Stimulated activated CD8-positive, alpha-beta memory T cell treated with anti-CD3 and anti-CD28 coated beads, Interleukin-15, amount 100 ng/mL, for 1 hour (primary cell): ENCODE measurements at places on chromosomes 6 and 20.

GRCh38 chr6:120103618-120104017, 754.1 kb upstream of the MAN1A1 start:
- no peak for DNase-seq

DNA sequence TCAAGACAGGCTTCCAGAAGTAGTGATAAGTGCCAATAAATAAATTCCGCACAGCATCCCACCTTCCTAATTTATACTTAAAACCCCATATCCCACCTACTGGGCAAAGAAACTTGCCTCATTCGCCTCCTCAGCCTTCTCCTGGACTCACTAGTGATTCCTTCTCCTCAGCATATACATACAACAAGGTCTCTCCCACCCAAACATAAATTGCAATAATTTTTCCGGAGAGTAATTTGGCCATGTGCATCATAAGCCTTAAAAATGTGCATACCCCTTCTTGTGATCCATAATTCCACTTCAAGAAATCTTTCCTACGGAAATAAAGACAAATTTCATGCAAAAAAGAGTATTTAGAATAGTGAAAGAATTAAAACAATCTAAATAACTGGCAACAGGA, 26.8 kb downstream of the RANBP9 start:
- no peak for DNase-seq

DNA sequence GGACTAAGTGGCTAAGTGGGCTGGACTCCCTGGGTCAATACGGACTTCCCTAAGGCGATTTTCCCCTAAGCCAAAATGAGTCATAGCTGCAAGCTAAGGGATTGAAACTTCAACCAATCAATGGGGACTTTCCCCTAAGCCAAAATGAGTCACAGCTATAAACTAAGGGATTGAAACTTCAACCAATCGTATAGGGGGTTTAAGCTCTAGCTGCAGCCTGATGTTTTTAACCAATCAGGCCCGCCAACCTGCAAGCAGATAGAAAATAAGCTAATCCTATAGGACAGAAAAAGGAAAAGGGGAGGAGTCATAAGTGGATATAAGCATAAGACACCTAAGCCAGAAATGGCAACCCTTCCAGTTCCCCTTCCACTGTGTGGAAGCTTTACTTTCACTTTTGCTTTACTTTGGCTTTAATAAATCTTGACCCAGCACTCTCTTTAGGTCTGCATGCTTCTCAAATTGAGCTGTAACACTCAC, 655.0 kb upstream of the HS3ST5 start:
- DNase-seq: no peak

- no peak for DNase-seq
Measured at GRCh38 chr6:112122756-112123155, 35.4 kb downstream of the FAM229B start.

DNA sequence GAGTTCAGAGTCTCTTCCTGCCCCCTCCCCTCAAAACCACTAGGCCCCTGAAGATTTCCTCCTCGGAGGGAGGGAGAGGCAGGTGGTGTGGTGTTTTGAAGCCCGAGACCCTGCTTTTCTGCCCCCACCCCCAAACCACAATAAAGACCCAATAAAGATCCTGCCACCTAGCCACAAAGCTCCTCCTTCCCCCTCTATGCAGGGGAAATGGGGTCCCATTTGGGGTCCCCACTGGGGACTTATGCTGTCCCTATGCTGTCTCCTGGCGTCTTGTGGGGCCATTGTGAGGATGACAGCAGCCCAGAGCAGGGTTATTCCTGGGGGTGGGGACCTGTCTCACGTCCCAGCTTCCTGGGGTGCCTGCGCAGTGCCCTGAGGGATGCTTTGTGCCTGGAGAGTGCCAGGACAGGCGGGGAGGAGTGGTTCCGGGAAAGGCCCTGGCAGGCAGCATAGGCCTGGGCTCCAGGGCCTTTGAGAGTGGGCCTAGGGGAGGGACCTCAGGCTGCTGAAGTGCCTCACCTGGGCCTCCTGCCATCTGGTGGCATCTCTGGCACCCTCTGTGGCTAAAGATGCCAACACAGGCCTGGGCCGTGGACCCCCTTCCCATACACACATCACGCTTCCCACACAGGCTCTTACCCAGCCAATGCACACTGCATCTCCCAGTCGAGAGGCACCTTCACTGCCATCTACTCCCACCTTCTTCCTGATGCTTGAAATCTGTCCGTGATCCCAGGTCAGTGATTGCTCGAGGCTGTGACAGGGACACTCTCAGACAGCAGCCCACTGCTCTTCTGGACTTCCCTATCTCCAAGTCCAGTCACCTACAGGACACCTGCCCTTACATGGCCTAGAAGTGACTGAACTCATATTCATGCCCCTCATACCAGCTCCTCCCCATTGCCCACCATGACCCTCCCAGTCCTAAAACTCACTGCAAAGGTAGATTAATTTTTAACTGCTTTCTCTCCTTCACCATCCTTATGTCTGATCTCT, 7.9 kb upstream of the ARMC12 start:
- DNase-seq: no peak

DNA sequence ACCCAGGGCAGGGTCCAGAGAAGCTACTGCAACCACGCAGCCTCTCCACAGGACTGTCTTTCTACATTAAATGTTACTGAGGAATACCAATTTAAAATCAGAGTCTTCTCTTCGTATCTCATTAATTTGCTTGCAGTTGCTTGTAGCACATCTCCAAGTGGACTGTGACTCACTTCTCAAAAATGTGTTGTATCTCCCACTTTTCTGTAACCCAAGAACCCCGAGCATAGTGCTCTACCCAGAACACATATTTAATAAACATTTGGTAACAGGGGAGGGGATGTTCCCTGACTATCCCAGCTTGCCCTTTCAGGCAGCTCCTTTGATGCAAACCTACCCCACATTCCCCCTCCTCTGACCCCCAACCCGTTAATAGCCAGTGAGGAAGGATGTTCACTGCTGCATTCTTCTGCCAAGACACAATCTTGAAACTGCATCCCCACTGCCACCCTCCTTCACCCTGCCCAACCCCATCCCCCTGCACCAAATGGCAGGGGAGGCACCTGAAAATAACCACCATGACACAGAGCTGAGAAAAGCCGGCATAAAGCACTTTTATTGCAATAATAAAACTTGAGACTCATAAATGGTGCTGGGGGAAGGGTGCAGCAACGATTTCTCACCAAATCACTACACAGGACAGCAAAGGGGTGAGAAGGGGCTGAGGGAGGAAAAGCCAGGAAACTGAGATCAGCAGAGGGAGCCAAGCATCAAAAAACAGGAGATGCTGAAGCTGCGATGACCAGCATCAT, 24.2 kb downstream of the FKBP1A start:
- DNase-seq: no peak

- DNase-seq: no peak
Measured at GRCh38 chr6:118288355-118289124, 259.6 kb upstream of the PLN start.

- no peak for DNase-seq
Measured at GRCh38 chr6:144008120-144008811, at the start of gene PLAGL1. Gene PLAGL1 (minus strand): TSS chr6:144008259. CDS start chr6:143948136, 60,123 bp downstream.

GRCh38 chr6:14824484-14825275, 421.2 kb upstream of the JARID2 start:
- DNase-seq: no peak

- no peak for DNase-seq
Measured at GRCh38 chr6:88637761-88638545, 325.5 kb downstream of the RNGTT start.

DNA sequence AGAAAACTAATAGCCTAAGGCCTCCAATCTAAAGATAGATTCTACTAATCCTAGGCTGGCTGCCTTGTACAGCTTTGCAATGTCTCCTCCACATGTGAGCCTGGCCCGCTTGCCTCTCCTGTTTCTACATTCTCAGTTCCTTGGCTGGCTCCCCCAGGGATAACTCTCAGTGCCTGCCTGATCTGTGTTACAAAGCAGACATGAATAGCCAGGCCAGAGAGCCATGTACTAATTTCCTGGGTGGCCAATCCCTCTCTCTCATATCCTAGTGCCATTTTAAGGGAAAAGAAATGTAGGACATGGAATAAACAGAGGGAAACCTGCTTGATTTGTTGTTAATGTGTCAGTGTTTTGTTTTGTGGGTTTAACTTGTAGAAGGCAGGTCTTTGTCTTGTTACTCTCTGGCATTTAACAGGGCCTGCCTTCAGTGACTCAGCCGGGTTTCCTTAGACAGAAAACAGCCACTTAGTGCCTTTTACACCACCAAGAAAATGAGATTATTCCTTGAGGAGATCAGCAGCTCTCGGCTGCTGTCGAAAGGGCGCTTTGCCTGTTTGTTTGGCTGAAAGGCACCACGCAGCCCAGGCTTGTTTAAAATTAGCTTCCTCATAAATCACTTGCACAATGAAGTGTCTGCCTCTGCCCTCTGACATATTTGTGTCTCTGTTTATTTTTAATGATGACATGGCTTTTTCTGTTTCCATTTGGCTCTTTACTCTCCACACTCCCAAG, 702.7 kb downstream of the MAFB start:
- DNase-seq: no peak

DNA sequence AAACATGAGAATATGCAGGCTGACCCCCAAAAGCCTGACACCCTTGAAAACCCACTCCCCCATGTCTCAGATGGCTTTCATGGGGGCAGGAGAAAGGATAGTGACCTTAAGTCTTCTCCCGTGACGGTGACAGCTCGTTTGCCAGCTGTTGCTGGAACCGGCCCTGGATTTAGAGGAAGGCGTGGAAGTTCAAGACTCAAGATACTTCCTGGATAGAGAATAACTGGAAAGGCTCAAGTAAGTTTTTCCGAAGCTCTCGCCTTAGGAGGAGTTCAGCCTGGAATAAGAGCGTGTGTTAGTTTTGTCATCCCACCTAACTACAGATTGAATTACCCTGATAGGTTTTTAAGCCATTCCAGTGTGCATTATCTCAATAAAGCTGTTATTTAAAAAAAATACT, 11.6 kb upstream of the MTG2 start:
- DNase-seq: no peak

DNA sequence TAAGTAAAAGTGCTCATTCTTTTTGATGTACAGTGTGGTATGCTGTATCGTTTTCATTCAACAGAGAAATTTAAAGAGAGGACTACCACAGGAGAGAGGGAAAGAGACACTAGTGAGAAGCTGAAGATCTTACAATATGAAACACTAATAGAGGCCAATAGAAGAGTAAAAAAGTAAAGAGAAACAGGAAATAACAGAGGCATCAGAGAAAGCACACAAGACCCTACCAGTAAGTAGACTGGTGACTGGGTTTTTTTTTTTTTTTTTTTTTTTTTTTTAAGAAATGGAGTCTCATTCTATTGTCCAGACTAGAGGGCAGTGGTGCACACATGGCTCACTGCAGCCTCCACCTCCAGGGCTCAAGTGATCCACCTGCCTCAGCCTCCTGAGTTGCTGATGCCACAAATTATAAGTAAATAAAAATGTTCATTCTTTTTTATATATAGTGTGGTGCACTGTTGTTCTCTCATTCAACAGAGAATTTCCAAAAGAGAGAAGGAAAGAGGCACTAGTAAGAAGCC, 18.8 kb downstream of the ELOVL4 start:
- no peak for DNase-seq

DNA sequence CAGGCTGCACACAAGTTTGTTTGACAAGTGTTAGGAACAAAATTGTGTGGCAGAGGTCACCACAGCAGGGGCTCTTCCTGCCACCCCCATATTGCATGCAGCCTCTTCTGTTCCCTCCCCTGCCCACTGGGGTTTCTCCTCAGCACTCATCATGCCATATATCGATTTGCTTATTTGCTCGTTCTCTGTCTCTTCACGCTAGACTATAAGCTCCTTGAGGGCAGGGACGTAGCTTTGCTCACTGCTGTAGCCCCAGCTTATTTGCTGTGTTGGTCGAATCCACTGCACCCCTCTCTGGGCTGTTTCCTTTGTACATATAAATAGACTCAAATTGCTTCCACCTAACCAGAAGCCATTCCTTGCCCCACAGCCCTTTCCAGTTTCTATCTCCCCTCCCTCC, 19.6 kb downstream of the MAS1 start:
- DNase-seq: no peak

DNA sequence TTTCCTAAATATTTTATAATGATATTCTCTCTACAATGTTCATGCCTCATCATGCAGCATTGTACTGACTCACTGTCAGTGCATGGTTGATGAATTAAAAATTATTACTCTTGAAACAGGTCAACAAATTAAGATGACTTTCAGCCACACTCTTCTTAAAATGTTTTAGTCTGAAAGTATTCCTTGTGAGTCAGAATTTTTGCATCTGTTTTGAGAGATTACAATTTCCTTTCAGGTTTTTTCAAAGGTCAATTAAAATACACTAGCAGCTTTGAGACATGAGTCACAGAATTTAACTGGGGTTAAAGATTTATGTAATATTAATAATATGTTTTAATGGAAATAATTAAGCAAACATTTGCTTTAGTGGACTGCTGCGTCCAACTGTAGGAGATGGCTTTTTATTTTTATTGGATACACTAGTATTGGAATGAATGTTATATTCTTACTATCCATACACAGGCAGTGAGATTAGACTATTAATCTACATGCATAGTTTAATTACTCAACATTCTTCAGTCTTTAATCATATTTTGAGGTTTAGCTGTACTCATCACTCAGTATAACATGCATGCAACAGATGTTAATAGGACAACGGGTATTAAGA, 9.7 kb downstream of the COL12A1 start:
- DNase-seq: no peak

DNA sequence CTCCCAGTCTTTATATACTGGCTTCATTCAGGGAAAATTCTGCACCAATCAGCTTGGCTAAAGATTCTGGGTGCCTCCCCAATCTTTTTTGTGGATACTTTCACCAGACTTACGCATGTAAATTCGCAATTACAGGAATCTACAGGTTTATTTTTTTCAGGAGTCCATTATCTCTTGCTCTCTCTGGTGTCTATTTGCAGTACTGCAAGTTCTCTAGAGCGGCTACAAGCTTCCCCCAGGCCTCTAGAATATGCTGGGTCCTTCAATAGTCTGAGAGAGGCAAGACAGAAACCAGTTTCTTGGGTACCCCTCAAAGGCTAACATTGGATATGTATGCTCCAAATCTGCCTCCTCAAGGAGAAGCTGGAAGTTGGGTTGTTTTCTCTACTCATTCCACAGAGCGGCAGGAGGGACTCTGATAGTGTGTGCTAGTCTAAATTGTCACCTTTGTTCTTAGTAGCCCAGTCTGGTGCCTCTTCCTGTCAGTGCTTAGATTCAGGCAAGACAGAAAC, 58.5 kb downstream of the SUN5 start:
- DNase-seq: no peak
